Choroid plexus epithelial cell (primary cell): ENCODE measurements at places on chromosomes 2 and 18.
A peak's percentile ranks its signal among the peaks of the same experiment; 100 is the strongest.

DNA sequence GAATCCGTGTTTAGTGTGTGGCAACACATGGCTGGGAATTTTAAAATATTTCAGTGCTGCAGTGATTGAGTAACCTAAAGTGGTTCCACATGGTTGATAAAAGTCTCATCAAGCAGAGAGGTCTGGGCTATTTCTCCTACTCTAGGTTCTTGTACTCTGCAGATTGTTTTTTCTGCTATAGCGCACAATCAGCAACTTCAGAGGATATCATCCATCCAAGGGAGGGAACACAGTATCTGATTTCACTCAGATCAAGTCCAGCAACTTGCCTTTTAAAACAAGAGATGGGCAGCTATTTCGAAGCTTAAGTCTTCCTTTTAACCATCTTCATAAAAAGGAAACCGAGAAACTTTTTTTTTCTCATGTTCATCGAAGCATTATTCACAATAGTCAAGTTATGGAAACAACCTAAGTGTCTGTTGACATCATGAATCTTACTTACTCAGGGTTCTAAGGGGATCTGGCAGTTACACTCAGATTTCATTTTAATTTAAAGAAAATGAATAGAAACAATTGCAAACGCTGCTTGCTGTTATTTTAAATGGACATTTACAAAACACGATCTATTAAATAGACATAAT, 172.7 kb upstream of the TRIB2 start:
- DNase-seq = peak; percentile 73

- no peak for DNase-seq
These were observed 3.2 kb downstream of the CD226 start for GRCh38 chr18:69944436-69944835.

- no peak for DNase-seq
These were observed 21.2 kb downstream of the ADRA2B start for GRCh38 chr2:96095116-96095636.

- no peak for DNase-seq
These were observed 61.3 kb upstream of the BZW1 start for GRCh38 chr2:200750323-200750910.

GRCh38 chr18:68916734-68917133, 118.9 kb downstream of the CCDC102B start:
- DNase-seq = peak; percentile 13

DNA sequence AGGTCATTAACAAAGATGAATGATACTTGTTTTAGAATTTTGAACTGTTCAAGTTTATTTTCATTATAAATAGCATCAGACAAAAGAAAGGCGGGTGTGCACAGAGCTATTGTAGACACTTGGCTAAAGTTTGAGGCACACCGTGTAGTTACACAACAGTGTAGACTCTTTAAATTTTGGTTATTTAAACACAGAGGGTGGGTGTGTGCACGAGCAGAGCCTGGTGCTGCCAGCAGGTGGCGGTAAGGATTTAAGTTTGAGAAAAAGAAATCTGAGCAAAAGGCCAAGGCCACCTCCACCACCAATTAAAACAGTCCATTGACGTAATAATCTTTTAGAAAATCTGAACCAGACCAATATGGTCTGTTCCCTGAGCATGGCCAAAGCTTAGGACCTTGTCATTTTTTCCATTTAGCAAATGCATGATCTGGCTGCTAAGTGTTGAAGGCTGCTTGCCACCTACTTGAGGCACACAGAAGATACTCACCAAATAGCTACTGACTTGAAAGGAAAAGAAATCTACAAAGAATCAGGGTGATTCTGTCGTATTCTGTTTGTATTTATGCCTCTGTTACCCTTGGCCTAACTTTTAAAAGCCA, 14.3 kb downstream of the COPS7B start:
- peak; percentile 60 for DNase-seq

GRCh38 chr2:62478093-62478580, 27.9 kb downstream of the TMEM17 start:
- peak; percentile 64 for DNase-seq

DNA sequence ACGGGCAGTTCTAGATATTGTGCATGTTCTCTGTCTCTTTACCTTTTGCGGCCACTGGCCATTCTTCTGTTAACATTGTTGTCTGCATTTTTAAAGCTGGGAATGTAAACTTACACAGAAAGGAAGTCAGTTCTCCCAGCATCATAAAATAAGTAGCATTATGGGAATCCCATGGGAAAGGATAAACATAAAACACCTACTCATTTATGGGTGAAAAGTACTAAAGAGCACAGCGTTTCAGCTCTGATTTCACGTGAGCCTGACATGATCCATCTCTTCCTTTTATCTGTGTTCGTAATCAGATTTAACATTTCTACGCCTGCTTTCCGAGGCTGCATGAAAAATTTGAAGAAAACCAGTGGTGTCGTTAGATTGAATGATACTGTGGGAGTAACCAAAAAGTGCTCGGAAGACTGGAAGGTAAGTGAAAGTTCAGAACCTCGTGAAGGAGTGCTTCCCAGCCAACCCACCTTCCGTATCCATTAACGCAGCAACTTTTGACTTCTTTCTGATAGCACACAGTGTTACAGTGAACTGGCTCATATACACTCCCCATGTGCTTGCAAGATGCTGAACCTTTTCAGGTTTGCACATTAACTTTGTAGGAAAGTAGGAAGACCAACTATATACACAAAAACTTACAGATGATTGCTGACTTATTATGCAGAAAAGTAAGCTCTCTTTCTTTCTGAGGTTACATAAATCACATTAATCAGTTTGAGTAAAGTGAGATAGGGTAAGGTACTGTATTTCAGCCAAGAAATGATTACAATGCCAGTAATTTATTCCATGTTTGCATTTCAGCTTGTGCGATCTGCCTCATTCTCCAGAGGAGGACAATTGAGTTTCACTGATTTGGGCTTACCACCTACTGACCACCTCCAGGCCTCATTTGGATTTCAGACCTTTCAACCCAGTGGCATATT, 86.5 kb upstream of the TTC39C start:
- DNase-seq = no peak

DNA sequence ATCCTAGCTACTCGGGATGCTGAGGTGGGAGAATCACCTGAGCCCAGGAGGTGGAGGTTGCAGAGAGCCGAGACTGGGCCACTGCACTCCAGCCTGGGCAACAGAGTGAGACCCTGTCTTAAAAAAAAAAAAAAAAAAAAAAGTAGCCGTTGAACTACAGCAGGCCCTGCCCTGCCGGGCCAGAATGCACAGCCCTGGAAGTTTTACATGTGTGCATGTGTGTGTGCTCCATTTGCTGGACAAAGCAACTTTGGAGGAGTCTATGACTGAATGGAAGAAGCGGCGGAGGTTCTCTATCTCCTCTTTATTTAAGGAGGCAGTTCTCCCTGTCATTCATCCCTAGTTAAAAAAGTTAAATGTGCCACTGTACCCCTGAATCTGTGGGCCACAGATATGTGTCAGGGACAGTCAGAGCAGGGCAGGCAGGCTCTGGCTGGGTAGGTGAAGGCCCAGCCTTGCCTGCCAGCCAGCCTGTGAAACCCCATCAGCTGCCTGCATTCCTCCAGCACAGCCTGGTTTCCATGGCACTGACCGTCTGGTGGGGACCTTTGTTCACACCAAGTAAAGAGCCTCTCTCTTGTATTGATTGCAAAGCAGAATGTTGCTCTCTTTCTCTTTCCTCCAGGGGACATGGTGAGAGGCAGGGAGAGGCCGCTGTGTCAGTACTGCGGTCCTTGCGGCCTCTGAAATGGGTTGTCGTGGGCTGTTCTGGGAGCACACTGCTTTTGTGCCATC, 10.9 kb downstream of the LIPG start:
- DNase-seq = no peak

DNA sequence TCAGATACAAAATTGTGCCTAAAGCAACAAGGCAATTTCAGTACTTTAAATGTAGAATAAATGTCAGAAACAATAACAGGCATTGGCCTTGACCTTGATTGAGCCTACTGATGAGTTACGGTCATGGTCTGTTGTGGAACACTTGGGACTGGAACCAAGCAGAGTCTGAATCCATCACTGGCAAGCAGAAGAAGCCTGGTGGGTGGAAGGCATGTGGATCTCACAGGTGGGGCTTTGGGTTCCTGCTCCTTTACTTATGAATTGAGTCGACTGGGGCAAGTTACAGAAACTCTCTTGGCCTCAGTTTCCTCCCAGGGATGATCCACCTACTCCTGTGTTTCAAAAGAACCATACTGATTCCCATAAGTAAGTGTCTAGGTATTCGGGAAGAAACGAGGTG, 102.3 kb downstream of the KCNF1 start:
- DNase-seq = no peak

GRCh38 chr2:237207646-237208045, 122.0 kb downstream of the COPS8 start:
- DNase-seq = peak; percentile 52

DNA sequence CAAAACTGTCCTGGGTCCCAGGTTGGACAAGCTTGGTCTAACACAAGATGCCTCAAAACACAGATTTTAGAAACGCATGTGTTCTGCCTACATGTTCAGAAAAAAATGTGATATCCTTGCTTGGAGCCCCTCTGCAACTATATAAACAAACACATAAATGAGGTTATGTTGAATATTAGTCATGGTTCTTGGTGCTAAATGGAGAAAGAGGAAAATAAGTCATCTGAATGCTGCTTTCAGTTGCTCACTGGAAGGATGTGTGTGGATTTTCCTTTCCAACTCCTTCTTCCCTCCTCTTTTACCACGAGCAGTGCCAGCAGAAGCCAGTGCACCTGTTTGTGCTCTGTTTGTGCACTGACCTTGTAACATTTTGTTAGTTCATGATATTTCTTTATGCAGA, 85.3 kb downstream of the PIEZO2 start:
- DNase-seq = peak; percentile 27

- DNase-seq = peak; percentile 20
These were observed 408.1 kb upstream of the UBE2E3 start for GRCh38 chr2:180572346-180572745.

DNA sequence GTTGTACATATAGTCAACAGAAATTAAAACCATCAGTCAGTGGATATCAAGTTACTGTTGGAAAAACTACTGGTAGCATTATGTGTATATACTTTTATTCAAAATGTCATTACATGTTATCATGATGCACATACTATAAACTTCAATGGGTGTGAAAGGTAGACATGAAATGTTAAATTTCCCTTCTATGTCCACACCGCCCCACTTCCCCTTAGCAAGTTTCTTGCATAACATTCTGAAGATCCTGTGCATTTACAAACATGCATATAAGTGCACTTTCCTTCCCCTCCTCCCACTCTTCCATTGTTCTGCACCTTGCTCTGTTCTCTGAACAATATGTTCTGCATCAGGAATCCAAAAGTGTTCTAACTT, 16.6 kb upstream of the HK2 start:
- no peak for DNase-seq

DNA sequence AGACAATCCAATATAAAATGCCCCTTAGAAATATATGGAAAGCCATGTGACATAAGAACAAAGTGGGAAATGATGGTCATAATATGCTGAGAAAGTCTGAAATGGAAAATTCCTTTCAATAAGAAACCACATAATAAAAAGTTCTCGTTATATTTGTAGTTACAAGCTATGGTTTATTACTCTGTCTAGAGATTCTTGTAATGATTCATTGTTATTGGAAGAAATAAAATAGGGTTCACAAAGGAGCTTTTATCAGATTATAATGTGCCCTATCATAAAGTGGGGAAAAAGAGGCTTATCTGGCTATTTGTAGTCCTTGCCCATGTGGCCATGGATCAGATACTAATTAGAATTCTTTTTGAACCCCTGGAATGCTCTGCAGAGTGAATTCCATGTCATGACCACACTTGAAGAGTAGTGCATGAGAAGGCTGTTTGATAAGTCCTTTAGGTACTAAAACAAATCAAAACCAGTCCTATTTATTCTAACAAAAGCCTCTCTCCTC, 420.7 kb upstream of the NRP2 start:
- no peak for DNase-seq
